ENCODE measurements at places on chromosomes 6 and 20.

GRCh38 chr6:158049055-158050028 lies 67.7 kb downstream of the SYNJ2 start:
- no peak for DNase-seq

DNA sequence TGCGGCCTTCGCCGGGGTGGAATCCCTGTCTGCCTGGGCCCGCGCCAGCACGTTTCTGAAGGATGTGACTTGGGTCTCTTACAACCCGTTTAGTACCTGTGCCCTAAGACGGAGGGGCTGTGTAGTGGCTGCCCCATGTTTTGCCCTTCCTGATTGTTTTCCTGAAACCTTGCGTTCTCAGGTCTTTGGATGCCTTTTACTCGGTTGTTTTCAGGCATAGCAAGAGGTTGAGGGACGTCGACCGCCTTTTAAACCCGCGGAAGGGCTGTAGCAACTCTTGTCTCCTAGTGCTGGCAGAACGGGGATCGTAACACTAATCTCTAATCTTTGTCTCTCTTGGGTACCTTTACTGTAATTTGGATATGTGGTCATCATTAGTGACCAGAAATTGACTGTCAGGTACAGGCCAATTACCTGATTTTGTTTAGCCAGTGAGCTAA lies 706 bp upstream of the NANP start:
- no peak for DNase-seq

- no peak for DNase-seq
Observed at GRCh38 chr20:63552481-63553249, 1.3 kb upstream of the FNDC11 start.

GRCh38 chr6:11615214-11615602 lies 77.7 kb downstream of the TMEM170B start:
- DNase-seq = no peak

DNA sequence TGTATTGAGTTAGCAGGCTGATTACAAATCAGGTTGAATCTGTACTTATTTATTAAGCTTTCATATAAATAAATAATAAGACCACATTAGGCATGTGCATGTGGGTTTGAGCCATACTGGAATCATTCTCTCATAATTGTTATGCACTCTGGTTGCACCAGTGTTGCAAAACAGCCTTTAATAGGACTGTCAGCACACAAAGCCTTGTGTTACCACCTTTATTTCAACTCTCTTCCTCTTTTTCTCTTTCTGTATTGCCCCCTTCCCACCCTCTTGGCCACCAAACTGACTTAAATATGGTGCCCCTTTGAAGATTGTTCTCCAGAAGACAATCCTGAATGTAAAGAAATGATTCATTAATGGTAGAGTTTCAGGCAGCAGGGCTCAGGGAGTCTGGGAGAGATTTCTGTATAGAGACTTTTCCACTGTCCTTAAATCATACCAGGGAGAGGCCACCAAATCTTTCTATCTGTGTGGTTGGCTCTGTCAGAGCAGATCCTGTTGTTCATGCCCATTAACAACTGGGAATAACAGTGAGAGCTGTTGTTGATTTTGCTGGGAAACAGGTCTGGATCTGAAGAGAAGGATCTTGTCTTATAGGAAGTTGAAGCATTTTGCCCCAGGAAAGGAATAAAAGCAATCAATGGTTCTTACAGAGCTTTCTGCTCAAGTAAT lies 131.6 kb upstream of the SOX4 start:
- no peak for DNase-seq

DNA sequence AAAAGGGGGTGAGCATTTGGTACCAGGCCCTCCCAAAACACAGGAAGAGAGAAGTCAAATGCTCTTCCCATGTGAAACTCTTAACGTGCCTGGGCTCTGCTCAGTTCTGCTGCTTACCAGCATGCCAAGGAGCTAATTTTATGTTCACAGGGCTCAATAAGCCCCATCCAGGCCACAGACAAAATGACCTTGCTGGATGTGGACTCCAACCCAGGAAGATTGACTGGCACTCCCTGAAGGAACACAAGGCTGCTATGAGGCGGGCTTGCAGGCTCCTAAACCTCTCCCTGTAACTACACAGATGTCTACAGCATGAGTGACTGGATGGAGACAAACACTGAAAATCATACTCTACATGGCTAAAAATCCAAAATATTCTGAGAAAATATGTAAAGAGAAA lies 50.6 kb downstream of the CHD6 start:
- DNase-seq = no peak

GRCh38 chr6:166830185-166830890 lies 126.0 kb downstream of the RNASET2 start:
- DNase-seq = no peak

DNA sequence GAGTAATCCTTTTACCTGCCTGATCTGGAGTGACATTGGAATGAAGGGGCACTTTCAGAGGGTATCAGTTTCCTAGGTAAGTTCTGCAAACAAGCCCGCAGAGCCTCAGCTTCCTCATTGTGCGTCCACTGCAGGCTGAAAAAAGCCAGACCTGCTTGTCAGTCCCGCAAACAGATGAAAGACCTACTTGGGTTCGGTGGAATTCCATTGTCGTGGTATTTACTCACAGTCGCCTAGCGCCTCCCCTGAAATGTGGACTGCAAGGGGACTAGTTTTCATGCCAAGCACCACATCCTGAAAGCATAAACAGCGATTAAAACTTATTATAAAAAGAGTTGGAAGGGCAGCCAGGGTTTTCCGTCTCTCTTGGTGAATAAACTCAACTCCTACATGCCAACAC lies 121.5 kb downstream of the PAX1 start:
- no peak for DNase-seq

- DNase-seq = peak; percentile 88
Observed at GRCh38 chr6:150866147-150866990, 867 bp downstream of the MTHFD1L start.

- no peak for DNase-seq
Observed at GRCh38 chr6:152723398-152723797, 25.7 kb downstream of the MYCT1 start.

GRCh38 chr6:22656706-22657351 lies 87.5 kb downstream of the HDGFL1 start:
- no peak for DNase-seq

DNA sequence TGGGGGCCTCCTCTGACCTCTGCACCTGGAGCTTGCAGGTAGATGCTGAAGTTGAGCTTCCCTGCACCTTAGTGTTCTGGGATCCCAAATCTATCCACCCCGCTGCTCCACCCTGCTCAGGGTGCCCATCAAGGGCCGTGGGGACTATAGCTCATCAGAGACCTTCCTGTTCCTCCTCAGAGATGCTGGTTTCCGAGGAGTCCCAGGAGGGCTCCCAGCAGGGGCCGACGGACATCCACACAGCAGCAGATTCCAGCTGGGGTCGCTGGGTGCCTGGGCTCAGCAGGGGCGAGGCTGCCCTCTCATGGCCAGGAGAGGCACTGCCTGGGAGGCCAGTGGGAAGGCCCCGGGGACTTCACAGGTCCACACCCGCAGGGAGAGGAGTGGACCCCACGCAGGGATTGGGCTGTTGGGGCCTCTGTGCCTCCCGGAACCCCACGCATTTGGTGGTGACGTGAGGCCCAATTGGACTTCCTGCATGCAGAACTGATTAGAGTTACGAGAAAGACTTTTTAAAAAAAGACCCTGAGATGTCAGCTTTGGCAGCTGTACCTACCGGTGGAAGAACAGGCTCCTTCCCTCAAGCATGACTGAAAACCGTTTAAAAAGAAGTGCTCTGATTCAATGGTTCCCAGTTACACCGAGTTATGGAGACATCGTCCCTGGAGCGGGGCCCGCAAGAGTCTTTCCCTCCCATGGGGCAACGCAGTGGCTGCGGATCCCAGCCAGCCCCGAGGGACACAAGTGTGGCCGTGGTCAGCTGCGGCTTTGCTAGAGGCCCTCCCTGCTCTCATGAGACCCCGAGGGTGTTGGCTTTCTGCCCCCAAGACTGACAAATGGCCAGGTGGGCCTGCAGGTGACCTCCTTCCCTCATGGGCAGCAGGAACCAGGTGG lies 25.3 kb upstream of the SLCO4A1 start:
- DNase-seq = peak; percentile 88

GRCh38 chr6:158381214-158381613 lies 68.9 kb downstream of the TULP4 start:
- DNase-seq = no peak

GRCh38 chr6:16060039-16060438 lies 68.8 kb upstream of the MYLIP start:
- DNase-seq = no peak

DNA sequence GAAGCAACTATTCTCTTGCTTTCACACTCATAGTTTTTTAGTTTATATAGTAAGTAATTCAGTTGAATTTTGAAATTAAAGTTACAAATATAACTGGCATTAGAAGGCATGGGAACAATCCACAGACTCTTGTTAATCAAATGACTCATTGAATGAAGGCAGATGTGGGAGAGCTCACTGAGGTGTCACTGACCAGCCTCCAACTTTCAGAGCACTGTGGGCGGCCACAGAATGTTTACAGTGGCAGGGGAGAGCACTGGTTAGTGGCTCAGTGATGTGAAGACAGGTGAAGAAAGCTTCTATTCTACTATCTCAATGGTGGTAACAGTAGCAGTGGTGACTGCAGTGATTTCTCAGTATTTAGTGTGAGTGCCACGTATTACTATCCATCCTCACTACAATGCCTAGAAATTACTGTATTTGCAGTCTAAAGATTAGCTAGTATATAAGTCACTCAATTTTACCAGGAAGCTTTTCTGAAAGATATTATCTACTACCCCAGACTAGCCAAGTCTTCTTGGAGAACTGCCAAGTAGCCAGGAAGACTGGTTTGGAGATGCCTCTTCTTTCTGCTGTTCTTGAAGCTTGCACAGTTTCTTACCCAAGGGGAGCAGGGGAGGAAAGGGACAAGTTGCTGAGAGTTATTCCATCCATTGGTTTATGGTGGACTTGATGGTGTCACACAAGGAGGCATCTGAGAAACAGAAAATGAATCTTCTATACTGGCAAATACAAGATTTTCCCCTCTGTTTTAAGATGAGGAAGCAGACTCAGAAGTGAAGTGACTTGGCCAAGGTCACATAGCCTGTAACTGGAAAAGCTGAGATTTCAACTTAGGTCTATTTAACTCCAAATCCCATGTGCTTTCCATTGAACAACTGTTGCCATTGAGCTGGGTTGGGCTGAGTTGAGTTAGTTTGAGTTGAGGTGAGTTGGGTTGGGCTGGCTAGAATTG lies 231.2 kb downstream of the ANKRD60 start:
- no peak for DNase-seq

- no peak for DNase-seq
Observed at GRCh38 chr6:40931931-40932330, 107.1 kb downstream of the UNC5CL start.

- no peak for DNase-seq
Observed at GRCh38 chr6:115870464-115870863, 190.2 kb downstream of the FRK start.

DNA sequence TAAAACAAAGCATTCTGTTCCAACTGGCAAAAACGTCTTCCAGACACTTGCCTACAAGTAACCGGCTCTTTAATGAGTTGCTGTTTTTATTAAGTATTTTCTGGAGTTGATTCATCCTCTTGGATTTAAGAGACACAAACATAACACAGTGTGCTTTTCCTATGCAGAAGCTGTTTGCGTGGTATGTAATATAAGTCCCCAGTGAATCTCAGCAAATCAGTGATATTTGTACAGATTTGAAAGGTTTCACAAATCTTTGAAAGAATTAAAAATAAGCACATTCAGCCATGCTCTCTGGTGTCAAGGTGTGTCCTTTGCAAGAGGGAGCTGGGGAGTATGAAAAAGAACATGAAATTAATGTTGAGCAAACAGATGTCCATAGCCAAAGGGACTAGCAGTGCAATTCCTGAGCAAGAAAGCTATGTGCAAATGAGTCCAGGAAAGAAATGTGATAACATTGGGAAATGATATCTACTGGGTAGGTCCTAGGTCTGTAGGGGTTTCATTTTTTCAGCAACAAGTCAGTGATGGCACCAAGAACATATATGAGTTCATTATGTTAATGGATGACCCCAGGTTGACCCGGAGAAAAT lies 170.1 kb upstream of the PHACTR1 start:
- DNase-seq = no peak

- DNase-seq = no peak
Observed at GRCh38 chr6:15904651-15905376, 224.1 kb upstream of the MYLIP start.
